ENCODE measurements at places on chromosomes 11 and 22. TPM values are rescaled to one million over a fixed set of nuclear protein-coding genes. Genes with fewer than 3 reads are reported as not detected.
A peak's percentile ranks its signal among the peaks of the same experiment; 100 is the strongest.

DNA sequence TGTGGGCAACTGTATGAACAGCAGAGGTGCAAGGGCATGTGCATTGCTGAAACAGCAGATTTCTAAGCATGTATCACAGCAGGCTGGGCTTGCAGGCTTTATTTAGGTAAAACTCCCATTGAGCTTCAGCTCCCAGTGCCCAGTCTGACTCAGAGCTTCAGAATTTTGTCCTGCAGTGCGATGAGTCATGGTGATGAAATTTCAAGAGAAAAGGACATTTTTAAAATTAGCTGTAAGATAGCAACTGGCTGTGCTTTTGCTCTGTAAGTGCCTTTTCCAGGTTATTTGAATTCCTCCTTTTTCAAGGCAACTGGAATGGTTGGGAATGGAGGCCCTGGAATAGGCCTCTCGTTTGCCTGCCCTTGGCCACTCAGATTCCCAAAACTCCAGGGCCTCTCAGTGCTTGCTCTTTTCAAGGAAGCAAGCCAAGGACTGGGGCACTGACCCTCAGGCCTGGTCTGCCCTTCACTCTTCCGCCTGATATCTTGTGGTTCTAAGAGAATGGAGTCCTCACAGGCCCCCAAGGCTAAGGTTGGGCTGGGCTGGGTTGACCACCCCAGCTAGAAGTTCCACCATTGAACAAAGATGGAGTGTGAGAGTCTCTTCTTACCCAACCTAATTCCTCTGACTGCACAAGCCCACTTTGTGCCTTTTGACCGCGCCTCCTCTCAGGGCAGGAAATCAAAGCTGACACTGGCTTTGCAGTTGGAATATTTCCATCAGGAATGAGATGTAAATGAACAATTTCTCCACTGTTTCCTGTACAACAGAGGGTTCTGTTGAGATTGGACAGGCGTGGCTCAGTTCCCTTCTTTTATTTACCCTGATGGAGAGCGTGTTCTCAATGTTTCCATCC lies 59.5 kb upstream of the PRSS23 start:
- peak; percentile 81 for DNase-seq

GRCh38 chr11:83035070-83035854 lies 36.4 kb downstream of the RAB30 start:
- no peak for DNase-seq

DNA sequence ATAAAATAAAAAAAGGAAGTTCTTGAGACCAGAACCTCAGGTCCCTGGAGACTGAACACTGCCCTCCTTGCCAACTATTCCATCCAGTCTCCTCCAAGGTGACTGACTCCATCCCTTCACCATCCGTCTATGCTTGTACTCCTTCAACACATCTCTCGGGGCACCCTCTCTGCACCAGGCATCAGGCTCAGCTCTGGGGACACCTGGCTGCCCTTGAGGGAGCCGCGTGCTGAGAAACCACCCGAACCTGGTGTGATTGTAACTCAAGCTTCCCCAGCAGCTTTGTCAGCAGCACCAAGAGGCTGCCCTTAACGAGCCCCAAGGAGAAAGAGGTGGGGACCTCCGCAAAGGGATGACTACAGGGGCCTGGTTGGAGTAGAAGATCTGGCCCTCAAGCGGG lies 1.7 kb downstream of the PTPN5 start:
- DNase-seq, result no peak

- no peak for DNase-seq
Measured at GRCh38 chr11:43067681-43068080, 244.1 kb upstream of the API5 start.

- peak; percentile 12 for DNase-seq
Measured at GRCh38 chr11:112715056-112715455, 246.2 kb upstream of the NCAM1 start.

GRCh38 chr11:119580081-119580480 lies 148.9 kb downstream of the NECTIN1 start:
- DNase-seq, result no peak

- no peak for DNase-seq
Measured at GRCh38 chr11:73235236-73235786, 17.2 kb downstream of the P2RY2 start.

Gene CENPM
- 8.4 TPM for total RNA-seq

Gene CDC42BPG
- total RNA-seq, result 9.7 TPM

Gene CAT
- total RNA-seq, result 101 TPM
